ENCODE measurements at places on chromosomes 7 and 10. TPM values are rescaled to one million over a fixed set of nuclear protein-coding genes. Genes with fewer than 3 reads are reported as not detected.

DNA sequence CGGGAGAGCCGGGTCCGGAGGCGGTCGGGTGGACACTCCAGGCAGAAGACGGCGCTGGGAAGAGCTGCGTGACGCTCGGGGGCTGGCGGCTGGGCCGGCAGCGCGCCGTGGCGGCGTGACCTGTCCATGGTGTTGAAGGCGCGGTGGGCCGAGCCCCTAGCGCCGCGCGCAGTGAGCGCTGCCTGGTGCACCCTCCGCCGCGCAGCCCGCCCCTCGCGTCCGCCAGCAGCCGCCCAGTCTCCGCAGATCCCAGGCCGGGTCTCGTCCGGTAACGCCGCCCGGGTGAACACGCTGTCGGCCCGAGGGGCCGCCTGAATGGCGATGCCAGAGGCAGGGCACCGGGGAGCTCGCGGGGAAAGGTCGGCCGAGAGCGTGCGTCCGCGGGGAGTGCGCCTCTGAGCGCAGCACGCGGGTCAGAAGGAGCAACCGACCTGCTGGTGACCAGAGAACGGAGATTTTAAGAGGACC lies 657 bp upstream of the TMEM178B start:
- no peaks in the 10 kb centered on the region for H3K36me3 ChIP-seq
- H3K27me3 ChIP-seq = peaks cover 2% of the 10 kb centered on the region
- H3K4me3 ChIP-seq = peak overlapping the region; percentile 86
- DNase-seq = no peak
- peaks cover 4% of the 10 kb centered on the region for H3K4me1 ChIP-seq

DNA sequence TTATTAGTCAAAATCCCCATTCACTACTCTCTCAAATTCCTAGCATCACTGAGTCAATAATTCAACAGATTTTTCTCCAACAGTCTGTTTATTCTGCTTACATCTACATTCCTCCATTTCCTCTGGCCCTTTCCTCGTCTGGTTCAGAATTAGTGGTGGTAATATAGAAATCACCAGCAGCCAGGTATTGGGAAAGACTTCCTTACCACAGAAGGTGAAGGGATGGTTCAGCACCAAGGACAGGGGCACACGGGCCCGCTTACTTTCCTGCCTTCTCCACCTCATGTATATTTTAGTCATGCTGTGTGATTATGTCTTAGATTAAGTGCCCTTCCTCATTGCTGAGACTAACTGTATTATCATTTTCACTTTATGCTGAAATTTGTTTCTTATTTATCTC lies 70.4 kb upstream of the APBB1IP start:
- H3K27ac ChIP-seq = no peak overlapping the region
- no peaks in the 10 kb centered on the region for H3K4me1 ChIP-seq
- no peaks in the 10 kb centered on the region for H3K36me3 ChIP-seq
- no peak overlapping the region for H3K4me3 ChIP-seq

DNA sequence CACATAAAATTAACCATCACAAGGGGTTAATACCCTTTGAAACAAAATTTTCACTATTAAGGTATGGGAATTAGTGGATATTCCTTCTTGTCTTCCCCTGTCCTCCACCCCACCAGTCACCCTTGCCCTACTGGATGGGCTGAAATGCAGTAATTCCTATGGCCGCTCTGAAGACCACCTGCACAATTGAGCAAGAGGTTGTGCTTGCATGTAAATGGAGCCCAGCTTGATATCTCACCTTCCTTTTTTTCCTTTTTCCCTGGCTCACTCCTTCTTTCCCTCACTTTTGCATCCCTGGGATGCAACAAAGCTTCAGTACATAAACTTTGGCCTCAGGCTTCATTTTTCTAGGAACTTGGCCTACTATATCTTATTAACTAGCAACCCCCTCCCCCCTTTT lies 184.6 kb downstream of the SNX10 start:
- DNase-seq = no peak
- no peak overlapping the region for H3K27ac ChIP-seq
- H3K4me1 ChIP-seq = no peaks in the 10 kb centered on the region

GRCh38 chr7:150458235-150458634 lies 7.8 kb downstream of the GIMAP8 start:
- no peak for DNase-seq
- no peak overlapping the region for H3K4me3 ChIP-seq
- no peaks in the 10 kb centered on the region for H3K27me3 ChIP-seq
- H3K27ac ChIP-seq = no peak overlapping the region
- H3K4me1 ChIP-seq = no peaks in the 10 kb centered on the region

DNA sequence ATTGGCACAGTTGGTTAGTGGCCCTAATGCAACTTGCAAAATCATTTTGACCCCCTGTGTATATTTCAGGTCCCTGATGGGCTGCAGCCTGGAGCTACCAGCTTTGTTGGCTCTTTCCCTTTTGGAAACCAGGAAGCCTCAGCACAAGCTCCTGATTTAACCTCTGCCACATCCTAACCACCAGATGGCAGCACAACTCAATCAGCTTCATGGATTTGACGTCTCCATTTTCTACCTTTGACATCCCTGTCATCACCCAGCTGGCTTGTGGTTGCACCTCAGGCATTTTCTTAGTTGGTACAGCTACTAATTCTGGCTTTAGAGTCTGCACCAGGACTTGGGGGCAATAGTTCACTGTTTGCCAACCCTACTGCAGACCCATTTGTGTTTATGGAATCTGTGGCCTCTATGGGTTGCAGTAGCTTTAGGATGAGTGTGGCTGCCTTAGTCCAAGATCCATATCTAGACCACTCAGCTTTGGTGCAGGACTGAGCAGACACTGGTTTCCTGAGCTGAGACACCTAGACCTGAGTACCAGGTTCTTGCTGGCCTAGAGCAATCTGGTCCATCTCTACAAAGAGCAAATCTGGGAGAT lies 456.2 kb downstream of the REEP3 start:
- DNase-seq = no peak
- H3K4me1 ChIP-seq = no peaks in the 10 kb centered on the region
- H3K27me3 ChIP-seq = no peaks in the 10 kb centered on the region
- no peak overlapping the region for H3K27ac ChIP-seq

DNA sequence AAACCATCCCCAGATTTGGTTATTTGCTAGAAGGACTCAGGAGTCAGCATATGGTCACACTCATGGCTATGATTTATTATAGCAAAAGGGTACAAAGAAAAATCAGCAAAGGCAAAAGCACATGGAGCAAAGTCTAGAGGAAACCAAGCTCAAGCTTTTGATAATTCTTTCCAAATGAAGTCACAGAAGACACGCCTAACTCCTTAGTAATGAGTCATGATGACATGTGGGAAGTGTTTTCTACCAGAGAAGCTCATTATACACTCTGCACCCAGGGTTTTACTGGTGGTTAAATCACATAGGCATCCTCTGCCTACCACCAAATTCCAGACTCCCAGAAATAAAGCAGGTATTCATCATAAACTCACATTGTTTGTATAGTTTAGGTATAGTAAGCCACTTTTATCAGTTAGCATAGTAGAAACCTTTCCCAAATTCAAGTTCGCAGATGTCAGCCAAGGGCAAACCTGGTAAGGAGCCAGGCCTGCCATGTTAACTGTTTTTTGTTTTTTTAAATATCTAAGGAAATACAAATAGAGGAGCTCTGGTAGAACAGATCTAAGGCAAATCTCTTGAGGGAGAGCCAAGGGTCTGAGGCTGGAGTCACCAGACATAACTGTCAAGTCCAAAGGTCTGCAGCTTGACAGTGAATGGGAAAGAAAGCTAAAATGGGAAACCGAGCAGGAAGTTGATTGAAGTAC lies 15.4 kb upstream of the HIBADH start:
- H3K4me1 ChIP-seq = no peaks in the 10 kb centered on the region
- no peaks in the 10 kb centered on the region for H3K36me3 ChIP-seq
- no peak overlapping the region for H3K27ac ChIP-seq

- no peaks in the 10 kb centered on the region for H3K4me1 ChIP-seq
- peaks cover 3% of the 10 kb centered on the region for H3K36me3 ChIP-seq
- no peak for DNase-seq
- no peak overlapping the region for H3K4me3 ChIP-seq
- no peak overlapping the region for H3K27ac ChIP-seq
- H3K27me3 ChIP-seq = no peaks in the 10 kb centered on the region
Measured at GRCh38 chr10:18610517-18610916, 40.9 kb downstream of the NSUN6 start.

GRCh38 chr10:80661526-80661925 lies 123.8 kb downstream of the SH2D4B start:
- no peaks in the 10 kb centered on the region for H3K4me1 ChIP-seq
- no peak overlapping the region for H3K4me3 ChIP-seq
- H3K36me3 ChIP-seq = no peaks in the 10 kb centered on the region
- no peak overlapping the region for H3K27ac ChIP-seq
- DNase-seq = no peak

DNA sequence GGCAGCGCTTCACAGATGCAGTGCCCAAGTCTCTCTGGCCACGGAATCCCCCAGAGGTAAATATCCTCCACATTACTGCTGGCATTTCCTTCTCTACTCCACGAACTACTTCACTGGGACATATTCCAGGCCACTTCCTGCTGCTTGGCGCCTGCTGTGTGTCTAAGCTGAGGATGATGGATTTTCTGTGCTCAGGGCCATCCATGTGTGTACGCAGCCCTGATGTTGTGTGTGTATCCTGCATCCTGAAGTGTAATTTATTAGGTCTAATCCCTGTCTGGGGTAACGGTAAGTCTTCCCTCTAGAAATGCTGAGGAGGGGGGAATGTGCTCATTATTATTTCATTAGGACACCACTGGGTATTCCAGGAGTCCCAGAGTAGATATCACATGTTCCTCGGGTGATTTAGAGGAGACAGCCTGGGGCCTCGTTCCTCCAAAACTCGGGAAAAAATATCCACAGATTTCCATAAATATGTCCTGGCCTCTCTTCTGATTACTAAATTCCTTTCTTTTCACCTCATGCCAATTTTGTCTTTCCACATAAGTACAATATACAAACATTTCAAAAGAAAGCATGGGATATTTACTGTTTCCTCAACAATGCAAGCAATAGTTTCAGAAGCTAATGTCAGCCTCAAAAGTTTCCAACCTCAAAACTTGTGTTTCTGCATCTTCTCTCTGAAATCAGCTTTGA lies 25.5 kb upstream of the HABP2 start:
- no peak overlapping the region for H3K4me3 ChIP-seq
- no peaks in the 10 kb centered on the region for H3K4me1 ChIP-seq

ANXA8L1 gene
- total RNA-seq = not detected

ARHGAP22 gene
- 11.2 TPM for total RNA-seq

CH25H gene
- 0.56 TPM for total RNA-seq
